Ascending aorta (tissue), 2 donors: ENCODE measurements at places on chromosomes 5 and 9. TPM values are rescaled to one million over a fixed set of nuclear protein-coding genes. Genes with fewer than 3 reads are reported as not detected.

PCDH1 gene
- 165 TPM for total RNA-seq

PLCXD3 gene
- 7.2 TPM for total RNA-seq

CHSY3 gene
- 51.3 TPM for total RNA-seq

PLAC8L1 gene
- not detected for total RNA-seq

GPR150 gene
- 9.6 TPM for total RNA-seq

SHB gene
- 77.8 TPM for total RNA-seq
